Suprapubic skin (tissue), 4 donors: ENCODE measurements at places on chromosomes 3 and 15. TPM values are rescaled to one million over a fixed set of nuclear protein-coding genes. Genes with fewer than 3 reads are reported as not detected.
A peak's percentile ranks its signal among the peaks of the same experiment; 100 is the strongest.

The STX19 gene
- 4.2 TPM for total RNA-seq

The TMEM207 gene
- not detected for total RNA-seq

- peaks cover 92% of the 10 kb centered on the region for H3K4me1 ChIP-seq
- DNase-seq = no peak
- H3K36me3 ChIP-seq = peaks cover 10% of the 10 kb centered on the region
- no peaks in the 10 kb centered on the region for H3K27me3 ChIP-seq
- H3K27ac ChIP-seq = peak overlapping the region; percentile 76
- H3K4me3 ChIP-seq = peak overlapping the region; percentile 18
Measured at GRCh38 chr15:90394748-90395442, 6.9 kb downstream of the IQGAP1 start.

GRCh38 chr3:102165367-102165766 lies 269.4 kb upstream of the ZPLD1 start:
- H3K27me3 ChIP-seq = no peaks in the 10 kb centered on the region
- no peaks in the 10 kb centered on the region for H3K36me3 ChIP-seq
- H3K4me1 ChIP-seq = peaks cover 11% of the 10 kb centered on the region
- DNase-seq = no peak

DNA sequence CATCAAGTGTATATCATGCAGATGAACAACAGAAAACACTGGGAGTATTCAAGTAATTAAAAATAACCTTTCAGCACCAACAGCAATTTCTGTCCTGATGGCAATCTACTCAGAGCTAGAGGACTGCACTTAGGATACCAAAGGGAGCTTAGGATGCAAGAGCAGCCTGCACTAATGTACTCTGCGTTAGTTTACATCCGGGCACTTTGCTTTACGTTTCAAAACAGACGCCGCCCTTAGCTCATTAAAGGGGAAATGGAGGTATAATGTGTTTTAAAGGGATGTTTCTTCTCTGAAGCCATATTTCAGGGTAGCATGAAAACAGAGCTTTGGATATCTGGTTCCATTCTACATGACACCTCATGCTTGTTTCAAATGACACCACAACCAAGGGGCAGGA lies 14.0 kb upstream of the B3GNT5 start:
- DNase-seq = no peak
- H3K27ac ChIP-seq = no peak overlapping the region
- no peaks in the 10 kb centered on the region for H3K4me1 ChIP-seq
- no peak overlapping the region for H3K4me3 ChIP-seq

DNA sequence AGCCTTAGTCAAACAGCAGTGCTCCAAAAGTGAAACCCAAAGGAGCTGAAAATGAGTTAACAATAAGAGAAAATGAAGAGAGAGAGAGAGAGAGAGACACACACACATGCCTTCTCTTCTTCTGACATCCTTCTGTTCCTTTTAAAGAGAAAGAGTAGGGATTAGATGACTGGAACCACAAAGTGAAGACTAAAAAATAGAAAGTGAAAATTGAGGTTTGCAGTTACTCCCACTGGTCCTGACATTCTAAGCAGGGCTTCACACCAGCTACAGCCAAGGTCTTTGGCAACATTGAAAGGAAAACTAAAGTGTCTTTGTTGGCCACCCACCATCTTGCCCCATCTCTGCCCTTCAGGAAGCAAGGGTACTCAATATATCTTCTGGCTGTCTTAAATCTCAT lies 59.2 kb downstream of the USP50 start:
- H3K27ac ChIP-seq = no peak overlapping the region
- no peaks in the 10 kb centered on the region for H3K27me3 ChIP-seq
- peaks cover 69% of the 10 kb centered on the region for H3K36me3 ChIP-seq
- no peaks in the 10 kb centered on the region for H3K4me1 ChIP-seq
- H3K4me3 ChIP-seq = no peak overlapping the region

DNA sequence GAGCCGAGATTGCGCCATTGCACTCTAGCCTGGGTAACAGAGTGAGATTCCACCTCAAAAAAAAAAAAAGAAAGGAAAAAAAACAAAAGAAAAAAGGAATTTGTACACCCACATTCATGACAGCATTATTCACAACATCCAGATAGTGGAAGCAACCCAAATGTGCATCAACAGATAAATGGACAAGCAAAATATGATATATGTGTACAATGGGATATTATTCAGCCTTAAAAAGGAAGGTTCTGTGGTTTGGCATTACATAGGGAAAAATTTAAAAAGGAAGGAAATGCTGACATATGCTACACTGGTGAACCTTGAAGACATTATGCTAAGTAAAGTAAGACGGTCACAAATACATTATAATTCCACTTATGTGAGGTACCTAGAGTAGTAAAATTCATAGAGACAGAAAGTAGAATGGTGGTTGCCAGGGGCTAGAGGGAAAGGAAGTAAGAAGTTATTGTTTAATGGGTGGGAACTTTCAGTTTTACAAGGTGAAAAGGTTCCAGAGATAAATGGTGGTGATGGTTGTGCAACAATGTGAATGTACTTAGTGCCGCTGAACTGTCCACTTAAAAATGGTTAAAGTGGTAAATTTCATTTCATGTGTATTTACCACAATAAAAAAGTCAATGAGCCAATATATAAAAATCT lies 118.5 kb downstream of the MYLK start:
- no peaks in the 10 kb centered on the region for H3K36me3 ChIP-seq
- H3K27ac ChIP-seq = no peak overlapping the region
- no peak for DNase-seq
- H3K4me1 ChIP-seq = no peaks in the 10 kb centered on the region
- no peaks in the 10 kb centered on the region for H3K27me3 ChIP-seq
